ENCODE measurements at places on chromosomes 7 and 10.
A peak's percentile ranks its signal among the peaks of the same experiment; 100 is the strongest.

DNA sequence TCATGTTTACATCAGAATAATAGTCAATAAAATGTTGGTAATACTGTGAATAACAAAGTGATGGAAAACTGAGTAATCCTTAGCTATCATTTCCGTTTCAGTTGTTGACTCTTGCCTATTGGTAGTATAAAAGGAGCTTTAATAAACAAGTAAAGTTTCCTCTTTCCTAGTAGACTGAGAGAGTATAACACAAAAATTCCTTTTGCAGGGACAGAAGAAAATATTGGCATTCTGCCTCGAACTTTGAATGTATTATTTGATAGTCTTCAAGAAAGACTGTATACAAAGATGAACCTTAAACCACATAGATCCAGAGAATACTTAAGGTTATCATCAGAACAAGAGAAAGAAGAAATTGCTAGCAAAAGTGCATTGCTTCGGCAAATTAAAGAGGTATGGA lies 9.4 kb downstream of the KIF20B start:
- no peak for DNase-seq

DNA sequence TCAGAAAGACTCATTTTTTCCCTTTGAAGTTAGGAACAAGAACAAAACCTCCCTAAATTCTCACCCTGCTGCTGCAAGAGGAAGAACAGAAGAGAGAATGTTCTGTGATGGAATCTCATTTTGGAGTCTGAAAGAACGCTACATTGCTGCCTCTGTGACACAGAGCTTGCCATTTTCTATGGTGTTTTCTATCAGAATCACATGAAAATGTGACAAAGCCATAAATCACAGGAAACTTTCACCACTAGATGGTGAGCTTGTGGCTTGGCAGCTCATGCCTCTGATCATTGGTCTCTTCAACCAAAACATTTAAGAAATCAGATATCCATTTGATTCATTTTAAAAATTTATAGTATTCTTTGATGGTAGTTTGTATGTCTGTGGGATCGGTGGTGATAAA lies 82.9 kb downstream of the CADPS2 start:
- DNase-seq: peak; percentile 28

GRCh38 chr10:51206500-51206899 lies 132.2 kb downstream of the PRKG1 start:
- DNase-seq: no peak

DNA sequence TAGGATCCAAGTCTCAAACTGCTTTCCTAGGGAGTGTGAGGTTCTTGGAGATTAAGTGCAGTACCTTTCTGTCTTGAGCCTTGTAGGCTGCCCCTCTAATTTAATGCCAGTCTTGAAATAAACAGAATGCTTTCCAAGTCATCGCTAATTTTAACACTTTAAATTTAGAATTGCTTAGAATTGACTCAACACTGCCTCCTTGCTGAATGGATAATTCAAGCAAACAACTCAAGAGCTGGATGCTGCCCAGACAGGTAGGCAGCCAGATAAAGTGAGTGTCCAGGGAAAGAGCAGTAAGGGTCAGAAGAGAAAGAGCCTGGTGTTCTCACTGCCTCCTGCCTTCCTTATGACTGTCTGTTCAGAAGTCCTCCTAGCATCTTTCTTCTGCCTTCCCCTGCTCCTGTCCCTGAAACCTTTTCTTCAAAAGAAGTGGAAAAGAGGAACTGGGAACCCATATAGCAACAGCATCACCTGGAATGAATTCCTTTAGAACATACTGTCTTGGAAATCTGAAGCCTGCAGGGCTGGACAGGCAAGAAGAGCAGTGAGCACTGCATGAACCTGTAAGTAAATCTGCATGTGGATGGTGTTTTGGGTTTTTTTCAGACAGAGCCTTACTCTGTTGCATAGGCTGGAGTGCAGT lies 3.1 kb upstream of the GOT1 start:
- peak; percentile 0 for DNase-seq

DNA sequence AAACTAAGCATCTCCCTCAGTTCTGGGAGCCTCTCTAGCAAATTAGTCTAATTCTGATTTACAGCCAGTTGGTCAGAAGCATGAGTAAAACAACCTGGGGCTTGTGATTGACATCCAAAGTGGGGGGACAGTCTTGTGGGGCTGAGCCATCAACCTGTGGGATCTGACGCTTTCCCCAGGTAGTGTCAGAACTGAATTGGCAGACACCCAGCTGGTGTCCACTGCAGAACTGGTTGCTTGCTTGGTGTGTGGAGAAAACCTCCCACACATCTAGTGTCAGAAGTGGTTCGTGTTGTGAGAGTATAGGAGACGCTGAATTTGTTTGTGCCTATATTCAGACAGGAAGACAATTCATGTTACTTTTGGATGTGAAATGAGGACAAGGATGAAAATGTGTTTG lies 92.2 kb upstream of the PDCD4 start:
- DNase-seq: no peak

GRCh38 chr10:86439544-86439943 lies 72.9 kb upstream of the GRID1 start:
- no peak for DNase-seq

GRCh38 chr7:130113887-130114286 lies 43.6 kb downstream of the KLHDC10 start:
- no peak for DNase-seq

DNA sequence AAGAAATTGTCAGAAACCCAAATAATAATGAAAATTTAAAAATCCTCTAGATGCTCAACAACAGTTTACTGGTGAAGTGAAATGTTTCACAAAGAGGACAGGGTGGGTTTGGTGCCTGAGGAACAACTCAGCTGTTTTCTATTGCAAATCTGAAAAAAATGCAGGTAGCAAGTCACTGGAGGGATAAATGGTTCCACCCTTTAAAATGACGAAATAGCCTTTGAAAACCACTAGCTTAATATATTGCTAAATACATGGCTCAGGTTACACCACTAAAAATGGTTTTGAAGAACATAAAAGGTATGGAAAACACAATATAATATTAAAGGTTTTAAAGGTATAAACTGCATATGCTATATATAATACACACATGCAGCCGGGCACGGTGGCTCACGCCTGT lies 69.5 kb downstream of the LMBR1 start:
- no peak for DNase-seq

DNA sequence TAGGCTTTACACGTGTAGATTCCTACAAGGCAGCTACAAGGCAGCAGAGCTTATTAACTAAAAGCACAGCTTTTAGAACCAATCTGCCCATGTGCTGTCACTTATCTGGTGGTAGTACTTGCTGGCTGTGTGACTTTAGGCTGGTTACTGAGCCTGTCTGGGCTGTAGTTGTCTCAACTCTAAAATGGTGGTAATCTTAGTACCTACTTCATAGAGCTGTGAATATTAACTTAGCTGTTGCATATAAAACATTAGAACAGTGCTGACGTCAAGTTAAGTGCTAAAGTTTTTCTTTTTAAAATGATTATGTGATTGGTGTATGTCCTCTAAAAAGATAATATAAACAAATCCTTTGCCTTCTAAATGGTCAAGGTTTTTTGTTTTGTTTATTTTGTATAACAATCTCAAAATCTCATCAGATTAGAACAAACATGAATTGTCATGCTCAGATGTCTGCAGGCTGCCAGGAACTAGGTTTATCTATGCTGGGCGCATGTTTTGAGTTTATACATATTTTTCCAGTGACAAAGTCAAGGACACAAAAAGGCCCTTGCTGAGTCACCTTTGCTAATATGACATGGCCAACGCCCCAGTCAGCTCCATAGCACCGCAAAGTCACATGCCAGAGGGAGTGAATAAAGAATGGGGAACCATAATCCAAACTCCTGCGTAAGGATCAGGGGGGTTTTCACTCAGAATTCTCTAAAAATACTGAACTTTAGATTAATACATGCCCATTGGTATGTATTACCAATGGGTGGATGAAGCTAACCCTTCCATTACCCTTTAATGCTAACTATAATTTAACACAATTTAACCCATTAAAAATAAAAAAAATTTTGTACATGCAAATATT lies 39.8 kb upstream of the ARL4A start:
- no peak for DNase-seq

GRCh38 chr7:28140979-28141378 lies 39.6 kb downstream of the JAZF1 start:
- DNase-seq: no peak

GRCh38 chr10:30353851-30354250 lies 4.8 kb upstream of the MTPAP start:
- no peak for DNase-seq

GRCh38 chr7:82722946-82723345 lies 279.4 kb upstream of the CACNA2D1 start:
- DNase-seq: peak; percentile 17

DNA sequence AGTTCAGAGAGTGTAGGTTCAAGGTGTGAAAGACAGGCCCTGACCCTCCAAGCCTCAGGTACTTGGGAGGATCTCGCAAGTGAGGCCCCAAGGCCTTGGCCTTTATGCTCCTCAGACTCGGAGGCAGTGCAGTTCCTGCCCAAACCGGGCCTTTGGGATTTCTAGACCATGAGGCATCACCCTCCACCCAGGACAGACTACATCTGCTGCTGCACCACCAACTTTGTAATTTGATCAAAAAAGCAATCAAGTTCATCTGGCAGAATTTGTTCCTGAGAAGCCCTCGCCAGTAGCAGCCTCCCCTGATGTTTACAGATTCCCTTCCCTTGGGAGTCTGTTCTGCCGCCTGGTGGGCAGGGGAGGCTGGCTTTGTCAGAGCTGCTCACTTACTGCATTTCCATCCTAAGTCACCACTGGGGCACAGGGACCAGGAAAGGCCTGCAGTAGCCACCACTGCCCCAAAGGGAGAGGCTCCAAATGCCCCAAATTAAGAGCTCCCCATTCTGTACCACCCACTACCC lies 2.1 kb downstream of the CAMK2G start:
- no peak for DNase-seq

DNA sequence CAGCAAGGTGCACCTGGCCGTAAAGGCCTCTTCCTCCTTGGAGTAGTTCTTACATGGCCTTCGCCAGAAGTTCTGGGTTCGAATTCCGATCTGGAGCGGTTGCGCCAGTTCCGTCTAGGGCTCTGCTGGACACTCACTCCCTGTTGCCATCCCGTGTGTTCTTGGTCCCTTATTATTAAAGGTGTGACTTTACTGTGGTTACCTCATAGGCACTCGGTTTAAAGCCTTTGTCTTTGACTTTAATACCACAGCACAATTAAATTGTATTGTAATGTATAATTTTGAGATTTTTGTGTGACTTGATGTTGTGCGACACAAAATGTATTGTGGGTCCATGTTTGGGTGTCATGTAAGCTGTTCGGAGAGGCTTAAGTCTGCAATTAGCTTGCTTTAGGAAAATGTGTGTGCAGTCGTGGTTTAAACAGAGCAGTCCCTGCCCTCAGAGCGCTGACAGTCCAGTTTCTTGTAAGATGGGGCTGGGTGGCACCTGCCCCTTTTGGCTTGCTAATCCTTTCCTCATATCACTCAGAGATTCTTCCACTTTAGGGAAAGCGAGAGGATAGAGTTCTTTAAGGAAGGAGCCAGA lies 919 bp downstream of the INPP5F start:
- DNase-seq: no peak

DNA sequence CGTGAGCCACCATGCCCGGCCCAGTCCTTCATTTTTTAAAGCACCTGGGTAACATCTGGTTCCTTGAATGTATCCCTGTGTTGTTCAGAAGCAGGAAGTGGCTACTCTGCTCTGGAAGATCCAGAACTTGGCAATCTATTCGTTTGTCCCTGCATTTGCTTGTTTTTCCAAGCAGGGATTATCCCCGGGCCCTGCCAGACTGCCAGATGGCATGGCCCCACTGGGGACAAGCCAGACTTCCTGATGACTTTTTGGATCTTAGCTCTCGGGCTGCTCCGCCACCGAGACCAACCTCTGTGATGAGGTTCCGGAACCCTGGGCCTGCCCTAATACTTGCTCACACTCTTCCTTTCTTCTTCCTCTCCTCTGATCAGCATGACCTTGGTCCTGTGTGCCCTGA lies 496.7 kb downstream of the TYW1 start:
- peak; percentile 87 for DNase-seq

DNA sequence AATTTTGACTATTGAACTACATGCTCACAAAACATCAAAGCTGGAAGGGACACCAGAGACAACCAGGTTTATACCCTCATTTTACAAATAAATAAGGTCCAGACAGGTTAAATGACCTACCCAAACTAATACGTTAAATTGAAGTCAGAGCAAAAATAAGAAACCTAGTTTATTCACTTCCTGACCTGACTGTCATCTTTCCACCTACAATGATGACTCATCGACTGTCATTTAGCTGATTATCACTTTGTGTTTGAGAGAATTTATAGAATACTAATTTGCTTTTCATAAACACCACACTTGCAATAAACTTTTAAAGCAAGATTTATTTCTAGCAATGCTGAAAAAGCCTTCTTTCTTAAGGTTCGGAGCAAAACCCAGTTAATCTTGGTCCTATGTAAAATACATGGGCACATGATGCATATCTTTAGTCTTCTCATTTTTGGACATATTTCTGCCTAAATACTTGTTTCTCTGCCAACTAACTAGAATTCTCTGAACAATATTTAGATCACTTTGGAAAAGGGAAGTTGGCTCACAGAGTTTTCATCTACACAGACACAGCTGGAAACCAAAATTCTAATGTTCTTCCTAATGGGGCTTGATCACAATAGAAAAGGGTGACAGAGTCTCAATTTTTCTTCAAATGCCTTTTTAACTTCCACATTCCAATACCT lies 16.7 kb upstream of the LRRN3 start:
- no peak for DNase-seq

DNA sequence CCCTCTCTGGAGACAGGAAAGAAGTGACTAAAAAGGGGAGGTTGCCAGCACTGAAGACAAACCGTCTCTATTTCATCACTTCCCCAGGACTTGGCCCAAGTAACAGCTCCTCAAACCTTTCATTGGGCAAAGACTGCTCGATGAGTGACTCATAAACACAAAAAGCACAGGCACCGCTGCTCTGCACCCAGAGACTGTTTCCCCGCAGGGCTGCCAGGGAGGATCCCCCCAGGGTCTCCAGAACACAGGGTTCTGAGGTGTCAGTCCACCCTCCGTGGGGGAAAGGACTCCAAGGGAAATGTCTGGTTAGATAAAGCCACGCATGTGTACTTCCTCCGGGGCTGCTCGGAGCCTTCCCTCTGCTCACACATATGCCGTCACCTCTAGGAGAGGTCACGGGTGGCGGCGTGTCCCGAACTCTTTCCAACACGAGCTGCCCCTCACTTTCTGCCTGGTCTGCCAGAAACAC lies 59.9 kb downstream of the INSIG1 start:
- no peak for DNase-seq

DNA sequence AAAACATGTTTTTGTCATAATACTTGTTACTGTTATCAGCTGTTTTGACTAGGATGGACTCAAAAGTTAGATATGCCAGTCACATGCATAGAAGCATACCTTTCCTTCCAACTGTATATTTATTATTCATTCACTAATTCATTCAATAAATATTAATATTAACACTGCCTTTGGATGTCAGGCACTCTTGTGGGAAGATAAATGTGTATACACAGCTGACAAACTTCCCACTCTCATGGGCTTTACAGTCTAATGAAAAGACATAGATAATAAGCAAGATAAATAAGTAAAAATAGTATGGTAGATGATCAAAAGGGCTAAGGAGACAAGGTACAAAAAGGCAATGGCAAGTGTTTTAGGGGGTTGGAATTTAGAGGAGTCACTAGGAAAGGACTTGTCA lies 180.1 kb upstream of the SMIM30 start:
- DNase-seq: no peak

Measured in NCI-H524 (cell line).